ENCODE measurements at places on chromosomes 2 and 18. TPM values are rescaled to one million over a fixed set of nuclear protein-coding genes. Genes with fewer than 3 reads are reported as not detected.

The RUFY4 gene
- polyA plus RNA-seq: not detected

The SULT1C4 gene
- not detected for polyA plus RNA-seq

The ARL5A gene
- polyA plus RNA-seq: 76.6 TPM

The DSG1 gene
- not detected for polyA plus RNA-seq

The COL4A3 gene
- 2.8 TPM for polyA plus RNA-seq

- DNase-seq: no peak
Observed at GRCh38 chr2:2187196-2187595, 143.9 kb downstream of the MYT1L start.

DNA sequence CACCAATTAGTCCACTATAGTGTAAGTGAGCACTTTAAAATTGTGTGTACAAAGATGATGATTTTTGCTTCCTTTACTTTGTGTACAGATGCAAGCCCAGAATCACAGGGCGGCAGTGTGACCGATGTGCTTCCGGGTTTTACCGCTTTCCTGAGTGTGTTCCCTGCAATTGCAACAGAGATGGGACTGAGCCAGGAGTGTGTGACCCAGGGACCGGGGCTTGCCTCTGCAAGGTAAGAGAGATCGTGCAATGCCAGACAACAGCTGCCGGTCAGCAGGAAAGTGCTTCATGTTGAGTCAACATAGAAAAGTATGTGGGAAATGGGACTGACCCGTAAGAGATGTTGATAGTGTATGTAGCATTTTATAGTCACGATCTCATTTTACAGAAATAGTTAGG is 156.8 kb upstream of the TTC39C start:
- DNase-seq: no peak

GRCh38 chr2:11589316-11589940 is 55.6 kb downstream of the GREB1 start:
- peak; percentile 58 for DNase-seq

GRCh38 chr18:35524226-35524625 is 26.5 kb upstream of the INO80C start:
- DNase-seq: no peak

DNA sequence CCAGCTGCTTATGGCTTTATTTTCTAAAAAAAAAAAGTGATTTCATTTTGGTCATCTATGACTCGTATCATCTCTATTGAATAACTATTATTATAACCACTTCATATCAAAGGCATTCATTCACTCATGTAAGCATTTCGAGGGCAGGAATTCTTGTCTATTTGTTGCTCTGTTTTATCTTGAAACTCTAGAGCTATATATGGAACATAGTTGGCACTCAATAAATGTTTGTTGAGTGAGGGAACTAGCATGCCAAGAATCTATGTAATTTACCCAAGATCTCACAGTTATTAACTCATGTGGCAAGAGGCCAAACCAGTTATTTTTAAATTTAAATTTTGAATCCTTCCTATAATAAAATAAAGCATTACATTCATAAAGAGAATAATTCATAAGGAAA is 470.1 kb downstream of the TMX3 start:
- no peak for DNase-seq

GRCh38 chr2:223760838-223761502 is 76.4 kb downstream of the AP1S3 start:
- DNase-seq: no peak

DNA sequence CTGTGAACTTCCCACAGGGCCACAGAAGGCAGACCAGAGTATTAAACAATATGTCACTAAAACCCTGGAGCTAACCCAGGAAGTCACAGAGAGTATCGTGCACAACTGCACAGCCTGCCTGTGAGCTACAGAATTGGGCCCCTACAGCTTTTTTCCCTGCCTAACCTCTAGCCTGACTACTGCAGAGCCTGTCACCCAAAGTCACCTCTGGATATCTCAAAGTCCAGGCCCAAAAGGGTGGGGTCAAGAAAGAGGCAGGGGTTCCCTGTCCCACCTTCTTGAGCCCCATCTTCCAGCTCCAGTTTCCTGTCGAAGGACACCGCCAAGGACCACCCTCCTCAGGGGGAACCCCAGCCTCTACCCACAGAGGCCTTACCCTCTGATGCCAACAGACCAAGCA is 13.5 kb downstream of the GAD1 start:
- DNase-seq: no peak

DNA sequence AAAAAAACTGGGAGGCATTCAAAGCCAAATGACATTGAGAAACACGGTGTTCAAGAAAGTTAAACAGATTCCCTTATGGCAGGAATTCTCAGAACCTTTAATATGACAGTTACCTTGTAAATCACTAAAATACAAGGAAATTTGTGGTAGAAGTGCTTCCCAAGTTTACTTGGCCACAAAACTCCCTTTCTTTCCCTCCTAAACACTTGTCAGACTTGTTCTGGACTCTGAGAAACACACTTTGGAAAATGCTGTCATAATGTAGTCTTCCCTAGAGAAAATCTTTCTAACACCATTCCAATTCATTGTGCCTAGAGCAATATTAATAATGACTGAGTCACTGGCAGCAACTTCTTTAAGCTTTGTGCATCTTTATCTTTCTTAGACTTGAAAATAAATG is 140.4 kb downstream of the ANKRD44 start:
- DNase-seq: no peak

DNA sequence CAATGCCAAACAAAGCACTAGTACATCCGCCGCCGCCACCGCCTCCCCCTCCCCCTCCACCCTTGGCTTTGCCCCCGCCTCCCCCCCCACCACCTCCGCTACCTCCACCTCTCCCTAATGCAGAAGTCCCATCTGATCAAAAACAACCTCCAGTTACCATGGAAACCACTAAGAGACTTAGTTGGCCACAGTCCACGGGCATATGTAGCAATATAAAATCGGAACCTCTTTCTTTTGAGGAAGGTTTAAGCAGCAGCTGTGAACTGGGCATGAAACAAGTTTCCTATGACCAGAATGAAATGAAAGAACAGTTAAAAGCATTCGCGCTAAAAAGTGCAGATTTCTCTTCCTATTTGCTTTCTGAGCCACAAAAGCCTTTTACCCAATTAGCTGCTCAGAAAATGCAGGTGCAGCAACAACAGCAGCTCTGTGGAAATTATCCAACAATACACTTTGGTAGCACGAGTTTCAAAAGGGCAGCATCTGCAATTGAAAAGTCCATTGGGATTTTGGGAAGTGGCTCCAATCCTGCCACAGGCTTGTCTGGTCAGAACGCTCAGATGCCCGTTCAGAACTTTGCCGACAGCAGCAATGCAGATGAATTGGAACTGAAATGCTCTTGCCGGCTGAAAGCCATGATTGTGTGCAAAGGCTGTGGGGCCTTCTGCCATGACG is 168.0 kb downstream of the ASXL3 start:
- no peak for DNase-seq

DNA sequence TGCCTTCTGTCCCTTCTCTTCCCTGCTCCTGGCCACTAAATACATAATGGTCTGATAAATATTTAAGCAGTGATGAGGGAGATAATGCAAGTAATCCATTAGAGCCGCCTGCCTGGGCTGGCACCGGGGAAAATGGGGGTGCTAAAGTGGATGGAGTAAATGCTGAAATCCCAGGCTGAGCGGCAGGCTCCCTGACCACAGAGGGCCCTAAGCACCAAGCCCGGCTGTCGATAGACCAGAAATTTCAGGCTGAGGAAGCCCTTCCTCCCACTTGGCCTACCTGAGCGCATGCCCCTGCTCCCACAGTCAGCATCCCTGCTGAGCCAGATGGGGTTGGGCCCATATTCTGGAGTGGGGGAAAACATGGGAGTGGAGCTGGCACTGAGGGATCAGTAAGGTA is 197.5 kb upstream of the SKOR2 start:
- DNase-seq: no peak

DNA sequence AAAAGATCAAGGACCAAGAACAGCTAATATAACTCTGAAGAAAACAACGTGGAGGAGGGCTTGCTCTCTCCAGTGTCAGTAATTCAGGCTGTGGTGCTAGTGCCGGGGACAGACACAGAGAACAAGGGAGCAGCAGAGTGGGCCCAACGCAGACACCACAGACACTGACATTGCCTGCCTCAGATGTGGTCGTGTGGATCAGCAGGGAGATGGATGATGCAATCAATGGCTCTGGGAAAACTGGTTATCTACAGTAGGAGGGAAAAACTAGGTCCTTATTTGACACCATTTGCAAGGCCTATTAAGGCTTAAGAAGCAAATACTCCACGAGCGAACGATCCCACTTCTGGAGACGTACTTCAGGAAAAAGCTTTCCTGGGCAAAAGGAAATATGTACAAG is 36.1 kb downstream of the HDLBP start:
- DNase-seq: no peak

GRCh38 chr2:23321751-23322150 is 63.2 kb upstream of the KLHL29 start:
- no peak for DNase-seq

DNA sequence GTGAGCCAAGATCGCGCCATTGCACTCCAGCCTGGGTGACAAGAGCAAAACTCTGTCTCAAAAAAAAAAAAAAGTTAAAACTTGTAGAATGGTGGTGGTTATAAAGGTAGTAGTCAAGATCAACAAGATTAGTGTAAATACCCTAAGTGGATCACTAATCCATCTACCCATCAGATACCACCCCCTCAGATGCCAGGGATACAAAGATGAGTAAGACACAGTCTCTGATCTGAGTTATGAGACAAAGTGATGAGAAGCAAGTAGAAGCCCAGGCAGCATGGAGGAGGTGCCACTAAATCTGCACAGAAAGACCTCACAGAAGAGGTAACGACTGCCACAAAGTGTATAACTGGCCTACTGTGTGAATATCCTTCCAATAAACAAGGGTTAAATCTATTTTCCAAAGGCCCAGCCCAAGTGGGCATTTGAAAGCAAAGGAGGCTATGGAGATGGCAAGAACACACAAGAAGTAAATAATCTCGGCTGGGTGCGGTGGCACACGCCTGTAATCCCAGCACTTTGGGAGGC is 20.2 kb downstream of the NFE2L2 start:
- no peak for DNase-seq

GRCh38 chr2:14517731-14518130 is 114.8 kb upstream of the LRATD1 start:
- no peak for DNase-seq

DNA sequence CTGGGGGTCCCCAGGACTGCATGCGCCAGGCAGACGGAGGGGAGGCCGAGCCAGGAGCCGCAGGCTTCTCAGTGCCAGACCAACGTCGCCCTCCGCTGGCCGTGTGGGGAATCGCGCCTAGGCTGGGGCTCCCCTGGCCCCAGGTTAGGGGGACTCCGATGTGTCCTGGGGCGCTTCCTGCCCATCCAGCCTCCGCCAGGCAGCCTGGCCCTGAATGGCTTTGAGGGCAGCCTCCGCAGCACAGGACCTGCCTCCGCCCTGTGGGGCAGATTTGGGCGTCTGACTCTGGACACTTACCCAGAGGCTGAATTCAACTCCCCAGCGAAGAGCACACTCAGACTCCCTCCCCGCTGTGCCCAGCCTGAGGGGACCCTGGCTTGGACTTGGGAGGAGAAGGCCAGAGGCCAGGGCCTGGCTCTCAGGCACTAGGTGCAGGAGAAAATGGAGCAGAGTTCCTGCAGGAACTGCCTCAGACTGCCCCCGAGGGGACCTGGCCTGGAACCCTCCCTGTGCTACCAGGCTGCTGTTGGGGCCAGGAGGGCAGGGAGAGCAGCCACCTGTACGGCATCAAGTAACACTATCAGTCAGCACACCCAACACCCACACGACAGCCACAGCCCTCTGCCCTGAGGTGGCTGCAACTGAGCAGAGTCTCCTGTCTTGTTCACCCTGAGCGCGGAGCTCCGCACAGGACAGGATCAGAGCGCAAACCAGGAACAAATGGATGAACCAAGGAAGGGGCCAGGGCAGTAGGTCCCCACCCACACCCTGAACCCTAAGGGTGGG is 597 bp upstream of the TEKT4 start:
- DNase-seq: no peak

DNA sequence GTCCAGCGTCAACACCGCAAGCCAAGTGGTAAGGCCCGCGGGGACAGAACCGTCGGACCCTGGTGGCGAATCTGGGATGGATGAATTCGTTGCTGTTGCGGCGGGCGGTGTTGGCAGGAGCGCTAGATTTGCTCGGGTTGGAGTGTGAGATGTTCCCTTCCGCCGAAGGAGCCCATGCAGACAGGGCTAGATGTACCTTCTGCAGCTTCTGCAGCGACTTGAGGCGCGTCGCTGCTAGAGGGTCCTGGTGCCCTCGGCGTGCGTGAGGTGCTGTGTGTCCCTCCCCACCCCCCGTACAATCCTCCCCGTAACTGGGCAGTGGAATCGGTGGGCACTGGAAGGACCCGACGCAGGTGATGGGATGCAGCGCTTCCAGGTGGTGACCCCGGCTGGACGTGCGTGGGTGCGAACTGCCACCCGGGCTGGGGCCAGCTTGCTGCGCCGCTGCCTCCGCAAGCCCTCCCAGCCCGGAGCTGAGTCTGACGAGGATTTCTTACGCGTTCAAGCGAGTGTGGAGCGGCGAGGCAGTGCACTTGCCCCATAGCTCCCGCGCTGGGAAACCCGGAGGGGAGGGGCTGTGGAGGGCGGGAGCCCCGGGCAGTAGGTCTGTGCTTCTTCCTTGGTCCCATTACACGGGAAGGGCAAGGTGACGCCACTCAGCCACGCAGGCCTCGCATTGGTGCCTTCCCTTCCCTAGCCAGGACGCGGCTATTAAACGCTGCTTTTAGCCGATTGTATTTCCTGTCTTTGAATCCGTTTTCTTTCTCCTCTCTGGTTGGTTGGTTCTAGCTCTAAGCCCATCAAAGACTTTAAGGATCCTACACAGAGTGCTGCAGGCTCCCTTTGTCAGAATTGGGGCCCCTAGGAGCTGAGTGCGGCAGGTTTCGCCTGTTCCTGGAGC is 34.2 kb downstream of the CHRNA1 start:
- peak; percentile 82 for DNase-seq

- no peak for DNase-seq
Observed at GRCh38 chr2:8219096-8219495, 462.8 kb upstream of the ID2 start.

GRCh38 chr18:54813305-54813704 is 15.0 kb upstream of the RAB27B start:
- no peak for DNase-seq

DNA sequence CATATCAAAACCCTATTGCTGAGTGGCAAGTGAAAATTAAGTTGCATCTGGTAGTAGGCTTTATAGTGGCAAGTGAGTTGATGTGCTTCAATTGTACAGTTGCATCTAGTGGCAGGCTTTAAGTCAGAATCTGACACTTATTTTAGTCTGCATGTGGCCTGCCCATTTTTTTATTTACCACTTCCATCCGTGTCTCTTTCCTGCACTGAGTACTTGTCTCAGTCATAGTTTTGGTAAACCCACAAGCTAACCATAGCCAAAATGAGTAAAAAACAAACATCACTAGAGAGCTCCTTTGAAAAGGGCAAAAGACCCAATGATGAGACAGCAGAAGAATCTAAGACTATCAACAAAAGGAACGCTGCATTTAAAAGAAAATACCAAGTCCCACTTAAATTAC is 96.0 kb upstream of the CRACDL start:
- DNase-seq: no peak

DNA sequence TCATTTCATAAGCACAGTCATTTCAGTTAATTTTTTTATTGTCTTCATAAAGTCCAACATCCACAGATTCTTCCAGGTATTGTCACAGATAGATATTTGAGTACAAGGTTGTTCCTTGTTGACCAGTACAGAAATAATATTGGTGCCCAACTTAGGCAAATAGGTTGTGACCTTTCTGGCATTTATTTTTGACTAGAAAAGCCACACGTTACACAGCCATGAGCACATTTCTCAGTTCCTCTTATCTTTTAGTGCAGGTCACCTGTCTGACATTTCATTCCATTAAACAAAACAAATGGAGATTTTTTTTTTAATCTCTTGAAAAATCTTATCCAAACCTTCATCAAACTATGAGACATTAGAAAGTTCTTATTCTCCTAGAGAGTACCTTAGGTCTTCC is 428.8 kb downstream of the ZNF521 start:
- DNase-seq: no peak

All from aorta (tissue), 5 donors.